ENCODE measurements at places on chromosomes 5 and 9.

GRCh38 chr5:33423018-33423630 lies 17.6 kb upstream of the TARS1 start:
- DNase-seq: no peak

DNA sequence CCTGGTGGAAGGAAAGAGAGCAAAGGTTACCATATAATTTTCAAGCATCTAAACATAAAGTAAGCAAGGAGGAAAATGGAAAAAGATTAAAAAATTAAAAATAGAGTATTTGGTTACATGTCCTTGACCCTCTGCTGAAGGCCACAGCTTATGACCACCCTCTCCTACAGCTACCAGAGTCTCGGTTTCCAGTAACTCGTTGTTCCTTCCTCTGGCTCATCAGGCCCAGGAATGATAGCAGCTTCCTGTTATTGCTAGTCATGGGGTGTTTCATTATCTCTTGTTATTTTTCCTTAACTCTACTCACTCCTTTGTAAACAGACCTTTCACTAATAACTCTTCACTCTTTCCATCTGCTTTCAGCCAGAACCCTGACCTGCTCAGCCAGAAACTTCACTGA lies 102.2 kb downstream of the YTHDC2 start:
- DNase-seq: no peak

- no peak for DNase-seq
Measured at GRCh38 chr9:129148463-129149204, 29.4 kb downstream of the IER5L start.

DNA sequence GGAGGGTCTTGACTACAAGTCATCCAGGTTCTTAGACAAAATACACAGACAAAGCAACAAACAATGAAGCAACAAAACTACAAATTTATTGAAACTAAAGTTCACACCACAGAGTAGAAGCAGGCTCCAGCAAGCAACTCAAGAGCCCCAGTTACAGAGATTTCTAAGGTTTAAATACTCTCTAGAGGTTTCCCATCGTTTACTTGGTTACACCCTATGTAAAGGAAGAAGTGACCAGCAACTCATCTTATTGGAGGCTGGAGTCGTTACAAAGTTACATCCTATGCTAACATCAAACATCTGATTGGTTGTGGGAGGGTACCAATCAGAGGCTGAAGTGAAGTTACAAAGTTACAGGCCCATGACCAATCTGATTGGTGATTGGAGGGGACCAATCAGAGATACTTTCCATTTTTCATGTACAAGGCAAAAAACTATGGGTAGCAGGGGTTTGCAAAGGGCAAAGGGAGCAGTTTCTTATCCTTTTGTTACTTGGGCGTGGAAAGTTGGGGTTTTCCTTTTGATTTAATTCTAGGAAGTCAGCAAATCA lies 2292.6 kb upstream of the C9orf72 start:
- DNase-seq: no peak

DNA sequence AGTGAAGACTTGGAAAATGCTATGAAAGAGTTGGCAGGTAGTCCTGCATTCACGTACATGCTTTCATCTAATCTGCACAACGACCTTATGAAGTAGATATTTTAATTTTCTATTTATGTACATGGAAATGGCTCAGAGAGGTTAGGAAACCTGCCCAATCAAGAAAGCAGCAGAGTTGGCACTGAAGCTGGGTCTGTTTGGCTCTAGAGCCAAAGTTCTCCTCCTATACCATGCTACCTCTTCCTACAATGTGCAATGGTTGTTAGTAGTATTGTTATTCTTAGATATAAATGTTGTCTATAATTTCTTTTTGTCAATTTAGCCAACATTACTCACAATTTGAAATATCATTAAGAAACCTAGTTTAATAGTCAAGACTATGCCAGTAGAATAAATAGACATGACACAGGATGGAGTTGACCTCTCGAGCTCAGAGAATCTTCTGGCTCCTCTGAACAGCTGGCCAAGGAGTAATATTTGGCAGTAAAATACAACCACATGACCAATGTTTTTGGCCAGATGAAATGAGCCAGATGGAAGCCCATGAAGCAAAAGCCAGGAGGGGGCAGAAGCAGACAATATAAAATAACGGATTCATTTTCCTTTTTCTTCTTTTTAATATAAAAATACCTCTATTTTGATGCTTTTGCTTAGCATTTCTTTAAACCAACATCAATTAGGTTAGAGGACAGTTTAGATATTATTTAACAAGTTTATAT lies 542.3 kb downstream of the PDE4D start:
- DNase-seq: no peak

Data from CD4-positive, alpha-beta T cell treated with Interleukin-12 subunit alpha and Interleukin-12 subunit beta, for 1 hour (primary cell).